ENCODE measurements at places on chromosomes 12 and 14.
A peak's percentile ranks its signal among the peaks of the same experiment; 100 is the strongest.

DNA sequence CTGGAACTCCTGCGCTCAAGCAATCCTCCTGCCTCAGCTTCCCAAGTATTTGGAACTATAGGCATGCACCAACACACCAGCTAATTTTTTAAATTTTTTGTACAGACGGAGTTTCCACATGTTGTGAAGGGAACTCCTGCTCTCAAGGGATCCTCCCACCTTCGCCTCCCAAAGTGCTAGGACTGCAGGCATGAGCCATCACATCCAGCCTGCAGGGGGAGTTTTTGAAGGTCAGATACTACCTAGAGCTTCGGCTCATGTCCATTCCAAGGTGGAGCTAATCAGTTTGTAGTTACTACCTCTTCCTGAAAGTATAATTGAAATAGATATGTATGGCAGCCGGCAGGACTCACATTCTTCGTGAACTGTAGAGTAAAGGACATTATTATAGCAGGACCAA lies 3.7 kb upstream of the TAS2R19 start:
- DNase-seq = no peak

- DNase-seq = no peak
Measured at GRCh38 chr14:80781972-80782367, 159.6 kb downstream of the CEP128 start.

- no peak for DNase-seq
Measured at GRCh38 chr12:20601668-20602280, 93.4 kb upstream of the SLCO1C1 start.

GRCh38 chr12:55720894-55721444 lies 776 bp downstream of the RDH5 start:
- DNase-seq = no peak

GRCh38 chr12:87953256-87953860 lies 75.8 kb downstream of the C12orf50 start:
- DNase-seq = peak; percentile 6

DNA sequence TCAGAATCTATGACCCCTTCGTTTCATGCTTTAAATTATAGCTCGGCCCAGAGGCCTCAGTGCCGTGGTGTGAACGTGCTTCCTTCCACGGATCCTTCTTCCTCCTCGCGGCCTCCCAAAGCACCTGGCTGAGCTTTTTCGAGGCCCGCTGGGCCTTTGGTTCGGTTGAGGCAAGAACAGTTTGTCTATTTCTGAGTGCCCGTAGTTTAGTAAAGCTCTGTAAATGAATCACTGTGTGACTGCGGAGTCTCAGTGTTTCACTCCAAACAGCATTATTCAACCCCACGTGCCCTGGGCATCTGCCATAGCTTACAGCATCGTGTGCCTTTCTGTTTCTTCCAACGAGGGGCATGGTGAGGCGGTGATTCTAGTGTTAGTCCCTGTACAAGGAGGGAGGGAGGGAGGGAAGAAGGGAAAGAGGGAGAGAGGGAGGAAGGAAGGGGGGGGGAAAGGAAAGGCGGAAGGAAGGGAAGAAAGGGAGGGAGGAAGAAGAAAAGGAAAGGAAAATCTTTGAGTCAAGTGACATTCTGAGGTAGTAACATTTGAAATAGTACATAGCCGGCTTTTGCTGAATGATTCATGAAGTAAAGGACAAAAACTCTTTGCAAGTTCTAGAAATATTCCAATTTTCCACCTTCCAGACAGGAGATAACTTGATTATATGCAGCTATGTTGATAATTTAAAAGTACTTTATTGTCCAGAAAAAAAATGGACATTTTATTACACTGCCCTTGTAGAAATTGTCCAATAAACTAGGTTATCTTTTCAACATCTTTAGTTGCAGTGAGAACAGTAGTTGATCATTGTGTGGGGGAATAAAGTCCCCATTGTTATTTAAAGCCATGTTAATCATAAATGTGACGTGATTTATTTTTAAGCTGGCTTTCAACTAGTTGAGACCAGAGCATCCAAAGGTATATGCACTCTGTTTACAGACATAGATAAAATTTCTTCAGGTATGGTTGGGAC lies 1.2 kb upstream of the TRIM9 start:
- no peak for DNase-seq

DNA sequence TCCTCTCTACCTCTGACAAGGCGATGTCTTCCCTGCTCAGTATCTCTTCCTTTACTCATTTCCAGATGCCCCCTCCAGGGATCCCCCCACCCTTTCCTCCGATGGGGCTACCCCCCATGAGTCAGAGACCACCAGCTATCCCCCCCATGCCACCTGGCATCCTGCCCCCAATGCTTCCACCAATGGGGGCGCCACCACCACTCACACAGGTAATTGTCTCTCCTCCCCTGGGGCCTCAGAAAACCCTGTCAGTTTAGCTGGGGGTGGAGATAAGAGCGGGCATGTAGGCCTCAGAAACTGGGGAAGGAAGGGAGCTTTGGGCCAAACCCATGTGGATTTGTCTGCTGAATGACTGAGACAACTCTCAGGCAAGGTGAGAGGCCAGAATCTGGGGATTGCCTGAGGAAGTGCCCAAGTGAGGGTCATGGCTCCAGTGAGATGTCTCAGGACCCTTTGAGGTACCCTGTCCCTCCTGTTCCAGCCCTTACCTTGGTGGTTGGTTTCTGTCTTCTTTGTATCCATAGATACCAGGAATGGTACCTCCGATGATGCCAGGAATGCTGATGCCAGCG lies 8.1 kb downstream of the PRPF40B start:
- no peak for DNase-seq

GRCh38 chr12:57091638-57092528 lies 3.0 kb downstream of the NAB2 start:
- DNase-seq = no peak

GRCh38 chr12:3308609-3309008 lies 182.4 kb upstream of the PRMT8 start:
- no peak for DNase-seq

- no peak for DNase-seq
Measured at GRCh38 chr14:96581026-96581425, 78.8 kb downstream of the PAPOLA start.

DNA sequence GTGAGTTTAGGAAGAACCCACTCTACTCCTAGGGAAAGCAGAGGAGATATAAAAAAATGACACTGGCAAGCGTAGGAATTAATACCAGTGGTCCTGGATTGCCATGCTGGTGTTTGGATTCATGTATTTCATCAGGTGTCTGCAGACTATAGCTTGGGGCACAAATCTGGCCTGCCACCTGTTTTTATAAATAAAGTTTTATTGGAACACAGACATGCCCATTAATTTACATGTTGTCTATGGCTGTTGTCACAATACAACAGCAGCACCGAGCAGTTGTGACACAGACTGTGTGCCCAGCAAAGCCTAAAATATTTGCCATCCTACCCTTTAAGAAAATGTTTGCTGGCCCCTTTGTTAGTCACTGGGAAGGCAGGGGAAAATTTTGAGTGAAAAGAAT lies 553.2 kb downstream of the VRK1 start:
- no peak for DNase-seq

DNA sequence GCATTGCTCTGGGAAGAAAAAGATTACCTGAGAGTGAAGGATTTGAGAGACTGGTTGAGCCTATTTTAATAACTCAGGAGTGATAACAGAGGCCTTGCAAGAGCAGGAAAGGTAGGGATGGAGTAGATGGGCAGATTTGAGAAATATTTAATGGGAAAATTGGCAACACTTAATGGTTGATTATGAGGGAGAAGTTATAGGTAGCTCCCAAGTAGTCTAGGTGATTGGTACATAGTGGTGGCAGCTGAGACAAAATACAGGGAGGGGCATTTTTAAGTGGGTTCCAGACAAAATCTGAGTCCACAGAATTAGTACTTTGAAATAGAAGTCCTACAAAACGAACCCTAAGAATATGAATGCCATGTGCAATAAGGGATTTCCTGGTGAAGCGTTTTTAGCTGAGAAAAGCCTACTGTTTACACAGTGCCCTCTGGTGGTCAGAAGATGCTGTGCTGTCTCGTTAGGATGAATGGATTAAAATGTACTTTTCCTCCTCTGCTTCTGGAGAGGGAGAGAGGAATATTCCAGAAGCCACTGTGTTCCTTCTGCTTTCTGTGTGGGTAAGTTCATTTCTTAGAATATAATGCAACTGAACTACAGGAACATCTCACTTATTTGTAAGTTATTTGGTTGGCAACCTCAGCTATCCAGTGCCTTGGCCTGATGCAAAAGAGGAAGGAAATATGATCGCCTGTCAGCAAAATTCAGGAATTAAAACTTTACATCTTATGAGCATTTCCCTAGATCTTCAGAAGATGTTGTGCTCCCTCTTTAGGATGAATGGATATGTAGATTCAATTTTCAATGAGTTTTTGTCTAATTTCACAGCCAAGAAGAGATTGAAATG lies 6.5 kb downstream of the ZBTB1 start:
- peak; percentile 69 for DNase-seq

- no peak for DNase-seq
Measured at GRCh38 chr14:33349871-33350270, 411.2 kb downstream of the NPAS3 start.

GRCh38 chr12:115468087-115468510 lies 784.1 kb upstream of the TBX3 start:
- no peak for DNase-seq

DNA sequence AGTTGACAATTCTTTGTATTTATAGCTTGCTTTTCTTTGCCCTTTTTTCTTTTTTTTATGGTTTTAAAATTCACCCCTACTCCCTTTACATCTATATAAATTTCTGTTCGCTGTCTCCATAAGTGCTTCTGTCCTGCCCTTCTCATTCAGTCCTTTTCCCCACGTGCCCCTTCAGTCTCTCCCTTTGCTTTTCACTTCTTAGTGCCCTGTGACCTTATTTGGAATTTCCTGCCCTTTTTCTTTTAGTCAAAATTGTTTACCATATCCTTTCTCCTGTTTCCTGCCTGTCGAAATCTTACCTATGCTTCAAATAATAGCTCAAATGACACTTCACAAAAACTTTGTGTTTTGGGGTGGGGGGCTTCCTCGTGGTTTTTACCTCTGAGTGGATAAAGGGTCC lies 6.0 kb downstream of the TMX1 start:
- no peak for DNase-seq

- DNase-seq = no peak
Measured at GRCh38 chr14:70822530-70823185, 13.3 kb upstream of the MAP3K9 start.

DNA sequence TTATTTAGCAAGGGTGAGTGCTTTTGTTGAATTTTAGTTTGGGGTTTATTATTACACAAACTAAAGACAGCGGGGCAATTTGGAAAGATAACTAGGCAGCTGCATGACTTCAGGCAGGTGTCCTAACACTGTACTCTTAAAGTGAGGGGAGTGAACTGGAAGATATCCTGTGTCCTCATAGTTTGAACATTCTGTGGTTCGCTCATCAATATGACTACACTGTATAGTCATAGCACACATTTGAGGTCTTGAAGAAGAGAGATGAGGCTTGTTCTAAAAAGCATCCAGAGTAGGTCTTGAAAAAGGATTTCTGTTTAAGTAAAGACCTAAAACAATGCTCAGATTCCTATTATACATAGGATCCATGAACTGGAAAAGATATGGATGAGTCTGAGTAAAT lies 1.7 kb upstream of the MAP3K9 start:
- peak; percentile 63 for DNase-seq

GRCh38 chr12:24424889-24425600 lies 475.6 kb upstream of the SOX5 start:
- DNase-seq = peak; percentile 49

- no peak for DNase-seq
Measured at GRCh38 chr14:68919129-68919927, 59.8 kb downstream of the ACTN1 start.

GRCh38 chr12:130337488-130338303 lies at the start of gene PIWIL1:
TSS of gene PIWIL1 (plus strand) at chr12:130337887. CDS start at chr12:130342592, 4,705 bp downstream.
- no peak for DNase-seq

GRCh38 chr12:50467439-50467838 lies 37.3 kb upstream of the DIP2B start:
- DNase-seq = no peak

DNA sequence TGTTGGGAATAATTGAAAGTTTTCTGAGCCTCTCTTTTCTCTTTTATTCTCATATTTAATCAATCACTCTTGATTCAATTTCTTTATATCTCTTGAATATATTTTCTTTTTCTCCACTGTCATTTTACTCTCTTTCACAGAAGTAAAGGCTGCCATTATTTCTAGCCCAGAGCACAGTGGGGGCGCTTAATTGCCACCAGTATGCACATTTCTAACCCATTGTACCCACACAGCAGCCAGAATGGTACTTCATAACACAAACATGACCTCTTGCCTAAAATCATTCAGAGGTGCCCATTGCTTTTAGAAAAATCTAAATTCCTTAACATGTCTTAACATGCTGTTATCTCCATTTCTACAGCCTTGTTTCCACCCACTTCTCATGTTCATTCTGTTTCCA lies 190.2 kb upstream of the LMO3 start:
- no peak for DNase-seq

All from activated CD4-positive, alpha-beta T cell treated with anti-CD3 and anti-CD28 coated beads, Interleukin-2, Interleukin-4, amounts not matched to agents 100 ng/mL and 50 ng/mL, durations not matched to agents 16 hours and 8 hours (primary cell).